ENCODE measurements at places on chromosomes 11 and 22.
A peak's percentile ranks its signal among the peaks of the same experiment; 100 is the strongest.

GRCh38 chr11:27770576-27770975 is 70.3 kb upstream of the BDNF start:
- no peak for DNase-seq

GRCh38 chr22:43848366-43849171 is 13.7 kb downstream of the SULT4A1 start:
- DNase-seq = peak; percentile 36

DNA sequence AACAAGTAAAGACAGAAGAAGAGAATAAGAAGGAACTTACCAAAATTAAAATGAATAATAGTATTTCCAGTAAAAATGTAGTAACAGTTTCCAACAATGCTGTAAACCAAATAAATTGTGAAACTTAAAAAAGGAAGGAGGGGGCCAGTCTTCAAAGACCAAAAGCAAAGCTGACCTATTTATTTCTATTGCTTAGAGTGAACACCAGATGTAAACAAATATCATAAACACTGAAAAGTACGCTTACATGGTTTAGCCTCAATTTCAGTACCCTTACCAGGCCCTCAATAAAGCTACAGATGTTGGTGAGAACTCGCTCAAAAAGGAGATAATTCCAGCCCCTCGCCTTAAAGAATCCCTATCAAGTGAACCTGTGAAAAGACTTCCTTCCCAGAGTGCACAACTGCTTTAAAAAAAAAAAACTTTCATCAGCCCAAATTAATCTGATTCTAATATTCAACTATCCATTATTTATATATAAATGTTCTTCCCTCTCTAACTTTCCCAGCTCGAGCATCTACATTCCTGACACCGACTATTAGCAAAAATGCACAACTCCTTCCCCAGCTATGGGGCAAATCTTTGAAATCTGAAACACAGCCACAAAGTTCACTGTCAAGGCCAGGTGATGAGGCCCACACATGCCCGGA is 2.4 kb downstream of the PHF21A start:
- DNase-seq = no peak

GRCh38 chr11:45805305-45806071 is 539 bp downstream of the SLC35C1 start:
- no peak for DNase-seq

GRCh38 chr11:115980337-115981103 is 476.3 kb upstream of the CADM1 start:
- no peak for DNase-seq

DNA sequence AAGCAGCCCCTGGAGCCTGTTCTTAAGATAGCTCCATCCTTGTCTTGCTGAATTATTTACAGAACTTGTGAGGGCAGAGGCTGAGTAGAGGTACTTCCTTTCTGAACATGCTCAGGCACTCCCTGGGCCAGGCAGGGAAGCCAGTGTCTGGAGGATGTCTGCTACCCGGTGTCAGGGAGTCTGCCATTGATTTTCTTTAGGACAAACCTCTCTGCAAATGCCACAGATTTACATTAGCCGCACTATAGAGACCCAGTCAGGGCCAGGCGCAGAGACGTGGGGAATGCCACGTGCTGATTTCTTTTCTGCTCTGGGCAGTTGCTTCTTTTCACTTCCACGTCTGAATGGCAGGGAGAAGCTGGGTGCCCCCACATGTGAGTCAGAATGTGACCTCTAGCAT is 585.5 kb downstream of the NTM start:
- no peak for DNase-seq

DNA sequence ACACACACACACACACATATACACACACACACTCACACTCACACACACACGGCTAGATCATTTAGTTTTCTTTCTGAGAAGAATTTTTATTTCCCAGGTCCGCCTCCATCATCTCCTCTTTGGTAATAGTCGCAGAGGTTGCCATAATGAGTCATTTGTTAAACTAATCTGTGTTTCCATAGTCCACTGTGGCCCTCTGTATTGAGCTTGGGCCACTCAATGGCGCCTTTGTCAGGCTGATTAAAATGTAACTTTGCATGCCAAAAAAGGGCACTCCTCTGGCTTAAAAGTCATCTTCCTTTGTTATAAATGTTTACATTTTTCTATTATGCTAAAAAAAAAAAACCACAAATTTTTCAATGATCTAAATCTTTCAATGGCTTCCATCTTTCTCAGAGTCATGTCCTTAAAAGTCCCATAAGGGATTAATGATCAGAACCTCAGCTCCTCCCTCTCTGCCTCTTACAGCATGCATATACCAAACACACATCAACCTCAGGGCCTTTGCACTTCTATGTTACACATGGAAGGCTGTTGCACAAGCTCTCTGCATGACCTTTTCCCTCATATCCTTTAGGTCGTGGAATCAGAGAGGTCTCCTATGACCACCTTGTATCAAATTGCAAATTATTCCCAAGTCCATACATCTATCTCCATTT is 35.3 kb downstream of the EHF start:
- no peak for DNase-seq

All from NCI-H1105 (cell line).